ENCODE measurements at places on chromosomes 6 and 20.

GRCh38 chr6:135693811-135694370 lies 157.6 kb upstream of the PDE7B start:
- DNase-seq = no peak

DNA sequence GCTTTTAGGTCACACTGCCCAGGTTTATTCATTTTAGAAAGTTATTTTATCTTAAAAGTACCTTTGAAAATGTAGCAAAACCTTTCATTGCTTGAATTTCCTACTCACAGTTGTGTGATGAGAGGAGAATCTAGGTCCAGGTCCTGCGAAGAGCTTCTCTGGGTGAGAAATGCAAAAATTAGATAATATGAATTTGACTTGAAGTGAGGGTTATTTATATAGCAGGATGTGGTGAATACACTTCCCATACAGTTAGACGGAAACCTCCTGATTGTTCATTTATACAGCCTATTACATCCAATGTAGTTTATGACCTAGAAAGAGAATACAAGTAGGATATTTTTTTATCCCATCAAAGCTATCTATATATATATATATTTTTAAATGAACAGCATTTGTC lies 30.5 kb downstream of the CDKAL1 start:
- no peak for DNase-seq

- DNase-seq = no peak
These were observed 44.7 kb upstream of the FOXQ1 start for GRCh38 chr6:1267057-1267732.

DNA sequence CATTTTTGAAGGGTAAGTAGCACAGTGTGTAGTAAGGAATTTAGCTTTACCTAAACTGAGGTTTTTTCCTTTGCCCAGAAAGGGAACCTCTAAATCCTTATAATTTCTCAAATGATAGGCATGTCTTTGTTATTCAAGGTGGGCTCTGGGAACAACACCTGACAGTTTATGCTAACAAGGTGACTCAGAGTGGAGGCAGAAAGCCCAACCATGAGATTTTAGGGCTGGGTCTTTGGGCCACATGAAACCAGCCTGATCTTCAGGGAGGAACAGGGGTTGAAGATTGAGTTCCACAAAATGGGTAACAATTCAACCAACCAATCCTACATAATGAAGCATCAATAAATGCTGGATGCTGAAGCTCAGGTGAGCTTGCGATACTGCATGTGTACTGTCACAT lies 46.6 kb downstream of the PRSS35 start:
- DNase-seq = no peak

- DNase-seq = no peak
These were observed 217.5 kb downstream of the PTPRK start for GRCh38 chr6:128302942-128303341.

DNA sequence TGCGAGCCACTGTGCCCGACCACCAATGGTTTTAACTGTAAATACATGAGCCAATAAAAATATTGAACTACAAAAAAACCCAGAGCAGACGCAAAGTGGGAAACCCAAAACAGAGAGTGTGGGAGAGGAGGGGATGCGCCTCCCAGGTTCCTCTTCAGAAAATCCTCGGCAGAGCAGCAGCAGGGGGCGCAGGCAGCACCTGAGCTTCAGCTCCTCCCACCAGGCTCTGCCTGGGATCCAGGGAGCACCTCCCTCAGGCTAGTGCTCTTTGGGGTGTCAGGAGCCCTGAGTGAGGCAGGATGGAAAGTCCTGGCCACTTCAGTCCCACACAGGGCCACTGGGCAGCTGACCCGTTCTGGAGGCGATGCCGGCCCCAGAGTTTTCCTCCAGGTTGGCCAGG lies 536.9 kb upstream of the CDH4 start:
- no peak for DNase-seq

- DNase-seq = peak; percentile 84
These were observed 5.8 kb upstream of the KIAA0408 start for GRCh38 chr6:127464881-127465459.

DNA sequence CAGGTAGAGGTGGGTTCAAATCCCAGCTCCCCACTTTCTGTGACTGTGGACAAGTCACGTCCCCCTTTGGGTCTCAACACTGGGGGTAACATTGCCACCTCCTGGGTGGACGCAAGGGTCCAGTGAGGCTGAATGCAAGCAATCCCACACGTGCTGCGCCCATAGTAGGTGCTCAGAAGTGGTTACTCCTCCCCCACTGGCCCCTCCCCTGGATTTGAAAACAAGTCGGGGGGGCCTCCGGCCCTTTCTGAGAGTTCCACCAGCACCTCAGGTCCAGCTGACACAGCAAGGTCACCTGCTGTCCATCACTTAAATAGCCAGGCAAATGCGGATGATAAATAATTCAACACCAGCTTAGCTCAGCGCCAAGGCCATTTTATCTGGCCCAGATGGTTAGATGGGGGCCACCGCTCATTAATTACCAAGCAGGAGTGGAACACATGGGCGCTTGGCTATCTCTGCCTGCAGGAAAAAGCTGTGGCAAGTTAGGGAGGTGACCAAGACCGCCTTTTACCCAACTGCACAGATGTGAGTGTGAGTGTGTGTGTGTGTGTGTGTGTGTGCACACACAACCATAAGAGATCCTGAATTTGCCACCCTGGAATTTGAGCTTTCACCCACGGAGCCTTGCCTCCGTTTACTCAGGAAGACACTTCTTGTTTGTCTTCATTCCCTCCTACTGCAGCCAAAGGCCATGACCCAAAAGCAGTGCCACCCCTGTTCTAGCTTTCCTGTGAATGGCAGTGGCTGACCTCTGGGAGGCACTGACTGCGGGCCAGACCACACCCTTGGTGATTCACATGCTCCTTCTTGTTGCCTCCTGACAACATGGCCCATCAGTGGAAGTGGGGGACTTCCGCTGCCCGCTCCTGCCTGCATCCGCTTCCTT lies 34.7 kb upstream of the KCNB1 start:
- peak; percentile 33 for DNase-seq

DNA sequence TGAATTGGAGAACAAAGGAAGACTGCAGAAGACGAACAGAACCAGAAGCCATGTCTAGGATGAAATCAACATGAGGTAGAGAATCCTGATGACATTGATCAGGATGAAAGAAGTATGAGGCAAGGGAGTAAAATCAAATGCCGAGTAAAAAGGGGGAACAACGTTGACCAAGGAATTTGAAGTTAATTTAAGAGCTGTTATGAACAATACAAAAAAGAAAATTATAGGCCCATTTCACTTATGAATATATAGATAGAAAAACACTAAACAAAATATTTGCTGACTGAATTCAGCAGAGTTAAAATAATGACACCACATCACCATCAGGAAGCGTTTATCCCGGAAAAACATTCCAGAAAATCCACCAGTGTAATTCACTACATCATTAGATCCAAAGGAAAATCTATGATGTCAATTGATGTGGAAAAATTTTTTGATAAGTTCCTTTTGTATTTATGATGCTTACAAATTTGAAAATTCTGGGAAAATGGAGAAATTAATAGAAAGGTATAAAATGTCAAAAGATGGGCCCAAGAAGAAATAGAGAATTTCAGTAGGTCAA lies 8.1 kb upstream of the CCN5 start:
- no peak for DNase-seq

DNA sequence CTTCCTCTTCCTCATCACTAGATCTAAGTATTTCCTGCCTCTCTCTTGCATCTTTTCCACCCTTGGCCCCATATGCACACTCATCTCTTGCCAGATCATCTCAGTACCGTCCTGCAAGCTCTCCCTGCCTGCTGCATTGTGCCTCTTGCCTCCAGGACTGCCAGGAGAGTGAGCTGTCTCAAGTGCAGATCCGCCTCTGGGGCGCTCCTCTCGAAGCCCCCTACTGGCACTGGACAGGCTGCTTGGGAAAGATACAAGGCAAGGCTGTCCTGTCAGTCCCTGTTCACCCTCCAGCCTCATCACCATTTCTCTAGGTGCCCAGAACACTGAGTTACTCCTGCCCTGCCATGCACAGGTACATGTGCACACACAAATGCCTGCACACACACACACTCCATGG lies 10.2 kb downstream of the SYNDIG1 start:
- no peak for DNase-seq

DNA sequence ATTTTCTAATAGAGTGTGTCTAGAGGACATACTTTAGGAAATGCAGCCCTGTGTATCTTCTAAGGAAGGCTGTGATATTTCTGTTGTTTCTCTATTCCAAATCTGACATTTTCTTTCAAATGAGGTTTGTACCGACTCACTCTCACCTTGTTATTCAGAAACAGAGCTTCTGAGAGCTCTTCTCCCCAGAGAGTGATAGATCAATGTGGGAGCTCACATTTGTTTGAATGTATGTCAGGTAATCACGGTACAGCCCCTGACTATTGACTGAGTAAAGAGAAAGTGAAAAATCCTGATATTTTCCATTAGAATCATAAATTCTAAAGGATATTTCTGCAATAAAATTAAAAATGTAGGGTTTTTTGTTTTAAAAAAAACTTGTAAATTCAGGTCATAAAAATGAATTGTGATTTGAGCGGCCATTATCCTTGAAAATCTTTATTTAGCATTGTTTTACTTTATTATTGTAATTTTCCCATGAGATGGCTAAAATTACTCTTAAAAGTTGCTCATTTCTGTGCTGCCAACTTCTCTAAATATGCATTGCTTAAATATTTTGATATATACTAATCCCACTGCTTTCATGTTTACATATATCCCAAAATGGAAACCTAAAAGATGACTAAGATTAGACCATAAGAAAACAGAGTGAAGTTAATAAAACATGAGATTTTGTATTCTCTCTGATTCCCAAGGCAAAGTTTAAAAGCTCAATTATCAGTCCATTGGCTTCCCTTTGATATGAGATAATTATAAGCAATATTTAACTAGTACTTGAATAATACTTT lies 1226.8 kb upstream of the CITED2 start:
- no peak for DNase-seq

DNA sequence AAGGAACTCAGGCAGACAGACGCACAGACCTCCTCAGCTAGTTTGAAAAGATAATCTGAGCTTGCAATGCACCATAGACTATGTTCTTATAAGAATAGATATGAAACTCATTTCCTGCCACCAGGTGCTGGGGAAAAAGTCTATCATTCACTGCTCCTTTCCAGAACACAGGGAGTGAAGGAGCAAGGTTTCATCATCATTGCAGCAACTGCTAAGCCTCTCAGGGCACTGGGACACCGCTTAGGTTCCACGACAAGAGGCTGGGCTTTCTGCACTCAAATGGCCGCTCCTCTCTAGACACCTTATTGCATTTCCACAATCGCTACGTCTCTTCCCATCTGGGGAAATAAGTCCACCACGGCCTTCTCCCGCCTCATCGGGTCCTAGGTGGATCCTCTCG lies 418.5 kb upstream of the JARID2 start:
- no peak for DNase-seq

- no peak for DNase-seq
These were observed 169.3 kb downstream of the ARID1B start for GRCh38 chr6:156946370-156946936.

GRCh38 chr6:49255335-49255734 lies 207.7 kb downstream of the MMUT start:
- DNase-seq = no peak

DNA sequence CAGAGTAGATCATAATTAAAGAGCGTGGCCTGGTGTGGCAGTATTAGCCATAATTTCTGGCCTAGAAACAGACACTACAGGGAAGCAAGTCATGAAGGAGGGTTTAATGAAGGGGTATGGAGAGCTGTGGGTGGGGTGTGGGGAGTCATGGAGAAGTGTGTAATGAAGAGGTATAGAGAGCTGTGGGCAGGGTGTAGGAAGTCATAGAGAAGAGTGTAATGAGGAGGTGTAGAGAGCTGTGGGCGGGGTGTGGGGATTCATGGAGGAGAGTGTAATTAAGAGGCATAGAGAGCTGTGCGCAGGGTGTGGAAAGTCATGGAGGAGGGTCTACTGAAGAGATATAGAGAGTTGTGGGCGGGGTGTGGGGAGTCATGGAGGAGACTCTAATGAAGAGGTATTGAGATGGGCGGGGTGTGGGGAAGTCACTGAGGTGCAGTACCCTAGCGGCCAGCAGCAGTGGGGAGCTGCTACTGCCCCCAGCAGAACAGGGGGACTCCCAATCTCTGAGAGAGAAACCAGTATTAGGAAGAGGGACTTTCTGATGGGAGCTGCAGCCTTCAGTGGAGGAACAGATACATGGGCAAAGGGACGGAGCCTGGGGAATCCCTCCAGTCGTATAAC lies 145.4 kb upstream of the FOXA2 start:
- no peak for DNase-seq

DNA sequence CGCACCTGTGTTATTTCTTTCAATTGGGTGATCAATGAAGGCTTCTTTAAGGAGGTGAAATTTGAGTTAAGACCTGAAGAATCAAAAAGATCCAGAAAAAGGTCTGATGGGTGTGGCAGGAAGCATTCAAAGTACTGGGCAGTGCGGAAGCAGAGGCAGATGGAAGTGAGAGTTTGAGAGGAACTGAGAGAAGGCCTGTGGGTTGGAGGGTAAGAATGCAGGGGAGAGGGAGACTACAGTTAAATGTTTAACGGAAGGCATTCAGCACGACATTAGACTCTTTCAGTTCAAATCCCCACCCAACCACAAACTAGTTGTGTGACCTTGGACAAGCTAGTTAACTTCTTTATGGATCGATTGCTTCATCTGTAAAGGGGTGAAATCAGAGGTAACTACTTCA lies 50.5 kb upstream of the GCM1 start:
- DNase-seq = no peak

- no peak for DNase-seq
These were observed 33.4 kb upstream of the MRGBP start for GRCh38 chr20:62762801-62763368.

DNA sequence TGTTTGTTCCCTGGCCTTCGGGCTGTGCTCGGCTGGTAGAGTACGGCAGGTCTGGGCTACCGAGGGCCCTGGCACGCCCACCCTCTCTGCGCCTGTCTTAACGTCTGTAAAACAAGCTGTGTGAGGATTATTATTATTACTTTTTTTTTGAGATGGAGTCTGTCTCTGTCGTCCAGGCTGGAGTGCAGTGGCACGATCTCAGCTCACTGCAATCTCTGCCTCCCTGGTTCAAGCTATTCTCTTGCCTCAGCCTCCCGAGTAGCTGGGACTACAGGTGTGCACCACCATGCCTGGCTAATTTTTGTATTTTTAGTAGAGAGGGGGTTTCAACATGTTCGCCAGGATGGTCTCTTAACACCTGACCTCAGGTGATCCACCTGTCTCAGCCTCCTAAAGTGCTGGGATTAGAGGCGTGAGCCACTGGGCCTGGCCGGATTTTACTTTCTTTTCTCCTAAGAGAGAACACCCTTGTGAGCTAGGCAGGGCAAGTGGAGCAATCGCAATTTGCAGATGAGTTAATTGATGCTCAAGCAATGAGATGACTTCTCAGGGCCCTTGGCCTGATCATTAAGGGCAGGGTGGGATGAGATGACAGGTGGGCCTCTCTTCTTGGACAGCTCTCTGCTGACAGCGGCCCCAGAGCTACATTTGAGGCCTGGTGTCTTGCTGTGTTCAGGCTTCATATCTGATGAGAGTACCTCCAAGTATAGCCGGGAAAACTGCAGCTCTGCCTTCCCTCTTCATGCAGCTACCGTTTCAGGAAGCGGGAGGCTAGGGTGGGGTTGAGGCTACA lies 859 bp upstream of the SMIM29 start:
- DNase-seq = no peak

- no peak for DNase-seq
These were observed 528.6 kb downstream of the PRKN start for GRCh38 chr6:162198925-162199324.
